ENCODE measurements at places on chromosomes 2 and 18.

- DNase-seq: no peak
Measured at GRCh38 chr2:163768881-163769695, 33.3 kb upstream of the FIGN start.

- peak; percentile 43 for DNase-seq
Measured at GRCh38 chr2:56239437-56239836, 55.6 kb downstream of the CCDC85A start.

- peak; percentile 12 for DNase-seq
Measured at GRCh38 chr2:205409411-205409810, 272.9 kb upstream of the NRP2 start.

DNA sequence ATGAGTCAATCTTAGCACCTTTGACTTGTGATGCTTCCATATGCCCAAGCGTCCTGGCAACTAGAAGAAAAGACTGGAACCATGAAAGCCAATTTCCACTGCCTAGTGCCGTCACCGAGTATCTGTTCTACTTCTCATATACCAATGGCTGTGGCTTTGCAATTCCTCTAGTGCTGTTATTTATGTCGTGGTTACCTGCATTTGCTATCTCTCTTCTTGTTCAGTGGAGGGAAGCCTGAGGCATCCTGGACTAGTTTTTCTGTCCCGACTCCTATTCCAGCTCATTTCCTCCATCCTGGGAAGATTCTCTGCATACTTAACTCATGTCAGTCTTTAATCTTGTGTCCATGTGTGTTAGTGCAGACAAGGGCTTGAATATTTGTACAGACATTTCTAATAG lies 117.9 kb downstream of the FEZ2 start:
- DNase-seq: no peak

- DNase-seq: no peak
Measured at GRCh38 chr18:46184727-46185126, 80.5 kb downstream of the HAUS1 start.

GRCh38 chr18:27253571-27253970 lies 68.5 kb upstream of the CHST9 start:
- no peak for DNase-seq

GRCh38 chr2:19723021-19723420 lies 178.8 kb downstream of the TTC32 start:
- DNase-seq: no peak

GRCh38 chr2:79966369-79966768 lies 338.2 kb downstream of the LRRTM1 start:
- DNase-seq: no peak

- DNase-seq: peak; percentile 25
Measured at GRCh38 chr2:70561893-70562292, 8.3 kb upstream of the TGFA start.

GRCh38 chr2:134660626-134661402 lies 58.0 kb downstream of the TMEM163 start:
- no peak for DNase-seq

- DNase-seq: no peak
Measured at GRCh38 chr2:176934131-176934530, 278.5 kb upstream of the HNRNPA3 start.

GRCh38 chr2:55875434-55876135 lies 48.0 kb downstream of the EFEMP1 start:
- peak; percentile 86 for DNase-seq

GRCh38 chr2:223081789-223082188 lies 29.8 kb downstream of the KCNE4 start:
- peak; percentile 38 for DNase-seq

GRCh38 chr18:77115192-77115953 lies 17.2 kb downstream of the MBP start:
- DNase-seq: no peak

- no peak for DNase-seq
Measured at GRCh38 chr2:892892-893291, 57.8 kb upstream of the SNTG2 start.

DNA sequence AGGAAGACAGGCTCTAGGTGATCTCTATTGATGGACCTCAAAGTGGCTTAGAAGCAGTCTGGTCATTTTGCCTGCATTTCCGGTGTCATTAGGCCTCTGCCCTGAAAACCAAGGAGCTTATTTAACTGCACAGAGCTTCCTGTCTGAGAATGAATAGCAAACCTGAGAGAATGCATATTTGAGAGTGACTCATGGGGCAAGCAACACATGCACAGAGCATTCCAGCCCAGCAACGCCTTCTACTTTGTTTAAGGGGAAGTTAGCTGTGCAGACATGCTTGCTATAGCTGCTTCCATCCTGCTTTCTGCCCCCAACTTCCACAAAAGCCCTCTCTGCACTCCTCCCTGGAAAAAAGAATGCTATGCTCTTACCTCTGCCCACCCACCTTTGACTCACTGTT lies 232.8 kb downstream of the GRB14 start:
- peak; percentile 77 for DNase-seq

DNA sequence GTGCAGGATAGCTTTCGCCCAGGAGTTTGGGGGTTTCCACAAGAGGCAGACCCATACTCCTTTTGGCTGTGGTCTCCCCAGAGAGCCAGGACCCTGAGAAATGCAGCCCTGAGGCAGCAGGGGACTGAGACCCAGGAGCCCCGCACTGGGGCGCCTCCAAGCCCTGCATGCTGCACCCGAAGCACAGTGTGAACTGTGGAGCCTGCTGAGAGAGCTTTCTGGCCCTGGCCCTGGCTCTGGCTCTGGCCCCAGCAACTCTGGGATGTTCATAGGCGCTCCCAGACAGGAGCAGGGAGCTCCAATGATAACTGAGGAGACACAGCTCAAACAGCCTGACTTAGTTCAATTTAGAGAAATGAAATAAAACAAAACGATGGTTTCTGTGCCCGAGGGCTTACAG lies 96.4 kb upstream of the TEX51 start:
- no peak for DNase-seq

DNA sequence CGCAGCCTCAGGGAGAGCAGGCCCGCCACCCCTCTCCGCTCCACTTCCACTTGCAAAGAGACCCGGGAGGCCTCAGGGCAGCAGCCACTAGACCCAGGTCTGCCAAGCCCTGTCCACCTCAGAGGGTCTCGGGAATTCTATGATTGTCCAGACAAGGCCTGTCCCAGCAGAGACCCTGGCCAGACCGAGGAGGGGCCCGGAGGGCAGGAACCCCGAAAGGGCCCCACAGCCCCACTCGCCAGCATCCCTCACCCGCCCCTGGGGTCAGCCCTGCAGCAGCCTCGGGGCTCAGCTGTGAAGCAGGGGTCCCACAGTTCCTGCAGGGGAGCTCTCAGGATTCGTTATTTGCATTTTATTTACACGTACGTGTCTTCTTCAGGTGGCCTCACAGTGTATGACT lies 269.5 kb downstream of the EIPR1 start:
- no peak for DNase-seq

- peak; percentile 94 for DNase-seq
Measured at GRCh38 chr2:38076152-38076709, 280 bp upstream of the CYP1B1 start.

Data from GM23248 (cell line).